ENCODE measurements at places on chromosomes 12 and 14. TPM values are rescaled to one million over a fixed set of nuclear protein-coding genes. Genes with fewer than 3 reads are reported as not detected.

ITGB7 gene
- 7.3 TPM for total RNA-seq

DNA sequence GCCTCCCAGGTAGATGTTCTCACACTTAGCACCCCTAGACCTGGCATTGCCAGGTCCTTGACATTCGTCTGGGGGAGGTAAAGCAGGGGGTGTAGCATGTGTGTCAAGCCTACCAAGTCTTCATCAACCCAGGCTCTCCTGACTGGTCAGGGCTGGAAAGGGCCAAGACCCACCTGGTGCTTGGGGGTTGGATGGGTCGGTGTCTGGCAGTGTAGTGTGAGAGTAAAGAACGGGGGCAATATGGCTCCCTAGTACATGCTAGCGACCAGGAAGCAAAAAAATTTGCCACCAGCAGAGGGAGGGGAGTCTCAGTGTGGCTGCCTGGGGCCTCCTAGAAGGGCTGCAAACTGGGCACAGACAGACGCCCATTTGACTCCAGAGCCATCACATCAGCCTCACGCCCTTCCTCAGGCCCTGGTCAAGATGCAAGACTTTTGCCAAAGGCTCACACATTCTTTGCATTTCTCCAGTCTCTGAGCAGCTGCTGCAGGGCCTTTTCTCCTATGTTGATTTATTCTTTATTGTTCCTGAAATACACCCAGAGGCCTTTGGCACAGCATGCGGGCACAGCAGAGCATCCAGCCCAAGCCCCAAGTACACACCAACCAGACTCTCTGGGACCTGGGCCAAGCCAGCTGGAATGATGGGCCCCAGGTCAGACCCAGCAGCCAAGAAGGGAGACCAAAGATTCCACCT, 38.3 kb upstream of the PNMA1 start:
- peak; percentile 87 for DNase-seq

DNA sequence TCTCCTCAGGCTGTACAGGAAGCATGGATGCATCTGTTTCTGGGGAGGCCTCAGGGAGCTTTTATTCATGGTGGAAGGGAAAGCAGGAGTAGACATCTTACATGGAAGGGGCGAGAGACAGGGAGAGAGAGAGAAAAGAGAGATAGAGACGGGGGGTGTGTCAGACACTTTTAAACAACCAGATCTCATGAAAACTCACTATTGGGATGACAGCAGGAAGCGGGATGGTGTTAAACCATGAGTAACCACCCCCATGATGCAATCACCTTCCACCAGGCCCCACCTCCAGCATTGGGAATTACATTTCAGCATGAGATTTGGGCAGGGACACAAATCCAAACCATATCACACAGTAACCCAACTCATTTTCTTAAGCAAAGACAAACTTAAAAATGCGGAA, 110.0 kb upstream of the EEA1 start:
- no peak for DNase-seq

GRCh38 chr12:6315704-6316597, 5.5 kb downstream of the PLEKHG6 start:
- no peak for DNase-seq

DNA sequence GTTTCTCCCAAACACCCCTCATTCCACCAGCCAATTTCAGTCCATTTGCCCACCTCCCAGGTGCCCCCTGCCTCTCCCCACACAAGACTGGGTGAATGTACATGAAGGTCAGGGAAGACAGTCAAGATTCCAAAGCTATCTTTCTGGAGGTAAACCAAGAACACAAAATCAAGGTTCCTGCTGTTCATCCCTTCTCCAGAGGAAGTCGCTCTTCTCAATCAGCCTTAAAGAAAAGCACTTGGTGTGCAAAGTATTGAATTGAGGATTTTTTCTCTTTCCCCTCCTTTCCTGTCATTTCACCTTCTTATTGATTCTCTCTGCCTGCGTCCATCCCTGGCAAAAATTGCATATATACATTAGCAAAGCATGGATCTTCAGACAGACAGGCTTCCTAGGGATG, 4.5 kb downstream of the GRIN2B start:
- DNase-seq, result no peak

- no peak for DNase-seq
Observed at GRCh38 chr12:123494124-123494851, 36.3 kb downstream of the SNRNP35 start.

DNA sequence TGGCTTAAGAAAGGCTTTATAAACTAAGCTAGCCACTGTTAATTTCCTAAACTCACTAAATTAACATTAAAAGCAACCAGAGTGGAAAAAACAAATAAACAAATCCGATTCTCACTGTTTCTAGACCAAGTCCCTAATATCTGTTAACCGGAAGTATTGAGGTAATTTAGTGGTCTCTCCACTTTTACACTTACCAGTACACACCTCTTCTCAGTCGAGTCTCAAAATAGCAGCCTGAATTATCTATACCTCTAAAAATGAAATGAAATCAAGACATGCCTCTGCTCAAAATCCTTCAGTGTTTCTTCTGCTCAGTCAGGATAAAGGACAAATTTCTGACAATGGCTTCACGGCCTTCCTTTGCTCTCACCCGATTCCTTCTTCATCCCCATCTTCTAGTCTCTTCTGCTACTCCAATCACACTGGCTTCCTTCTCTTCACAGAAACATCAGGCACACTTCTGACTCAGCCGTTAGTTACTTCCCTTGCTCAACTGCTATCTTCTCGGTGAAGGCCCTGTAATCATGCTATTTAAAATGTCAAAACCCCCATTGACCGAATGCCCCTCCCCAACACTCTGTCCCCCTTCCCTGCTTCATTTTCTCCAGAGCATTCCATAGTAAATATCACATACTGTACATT, 161.3 kb downstream of the KITLG start:
- DNase-seq, result no peak

GRCh38 chr14:68308726-68309520, 483.9 kb downstream of the ZFP36L1 start:
- DNase-seq, result no peak

BCL11B gene
- 5.6 TPM for total RNA-seq

- DNase-seq, result peak; percentile 39
Observed at GRCh38 chr14:23568600-23569331, 1.2 kb upstream of the AP1G2 start.

FAM222A gene
- total RNA-seq, result 4.4 TPM

GRCh38 chr12:15230137-15230536, 8.9 kb upstream of the RERG start:
- no peak for DNase-seq

RERG gene
- 5.2 TPM for total RNA-seq

IL23A gene
- 0.55 TPM for total RNA-seq

DNA sequence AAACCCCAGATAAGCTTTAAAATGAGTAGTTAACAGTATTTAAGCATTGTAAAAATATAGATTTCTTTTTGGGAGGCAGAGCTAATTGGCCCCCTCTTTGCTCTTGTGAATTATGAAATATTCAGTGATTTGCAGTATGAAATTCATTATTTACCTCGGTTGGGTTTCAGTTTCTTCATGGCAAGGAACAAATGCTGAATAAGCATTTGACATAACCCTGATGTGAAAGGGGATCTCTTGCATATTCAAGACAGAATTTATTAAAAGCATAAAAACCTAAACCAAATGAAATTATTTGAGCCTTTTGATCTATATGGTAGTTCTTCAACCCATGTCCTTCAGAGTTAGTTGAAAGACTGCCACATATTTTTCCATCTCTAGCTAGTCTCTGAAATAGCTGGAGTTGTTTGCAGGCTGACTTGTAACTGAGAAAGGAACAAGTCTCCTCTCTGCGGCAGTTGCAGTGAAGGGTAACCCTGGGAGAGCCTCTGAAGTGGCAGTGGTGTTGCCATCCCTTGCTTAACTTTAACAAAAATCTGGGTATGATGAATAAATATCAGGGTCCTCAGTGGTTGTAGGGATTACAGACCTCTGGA, 690 bp downstream of the AKAP6 start:
- DNase-seq, result no peak
